ENCODE measurements at places on chromosomes 3 and 15. TPM values are rescaled to one million over a fixed set of nuclear protein-coding genes. Genes with fewer than 3 reads are reported as not detected.

The C2CD4A gene
- not detected for total RNA-seq

The TTC21A gene
- total RNA-seq: 5.4 TPM

The WNT5A gene
- 14.5 TPM for total RNA-seq

The KNG1 gene
- not detected for total RNA-seq

- H3K4me3 ChIP-seq: no peak overlapping the region
- no peaks in the 10 kb centered on the region for H3K27me3 ChIP-seq
- H3K27ac ChIP-seq: no peak overlapping the region
- no peaks in the 10 kb centered on the region for H3K36me3 ChIP-seq
- H3K4me1 ChIP-seq: no peaks in the 10 kb centered on the region
Measured at GRCh38 chr15:89728254-89728653, 22.8 kb downstream of the MESP1 start.

GRCh38 chr3:46466273-46466672, 1.6 kb upstream of the LTF start:
- no peak overlapping the region for H3K4me3 ChIP-seq
- peaks cover 54% of the 10 kb centered on the region for H3K27me3 ChIP-seq
- DNase-seq: no peak

DNA sequence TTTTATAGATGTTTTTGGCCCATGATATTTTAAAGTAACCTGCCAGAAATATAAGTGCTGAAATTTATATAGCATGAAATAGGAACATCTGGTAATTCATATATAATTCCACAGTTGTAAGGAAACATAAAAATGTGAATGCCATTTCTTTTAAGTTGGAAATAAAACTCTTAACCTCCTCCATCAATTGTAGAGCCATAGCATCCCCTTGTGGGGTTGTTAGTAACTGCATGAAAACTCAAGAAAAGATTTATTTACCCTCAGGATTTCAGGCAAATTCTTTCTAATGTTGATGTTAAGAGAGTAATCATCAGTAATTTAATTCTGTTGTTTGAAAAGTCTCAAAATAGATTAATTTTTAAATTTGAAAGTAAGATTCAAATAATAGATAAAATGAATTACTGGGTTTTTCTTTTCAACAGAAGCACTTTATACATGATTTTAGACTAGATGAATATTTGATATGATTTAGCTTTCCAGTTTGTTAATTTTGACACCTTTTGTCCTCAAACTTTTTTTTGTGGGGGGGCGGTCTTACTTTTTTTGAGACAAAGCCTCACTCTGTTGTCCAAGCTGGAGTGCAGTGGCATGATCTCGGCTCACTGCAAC, 74.7 kb downstream of the RASA2 start:
- no peak overlapping the region for H3K27ac ChIP-seq
- no peaks in the 10 kb centered on the region for H3K4me1 ChIP-seq
- no peaks in the 10 kb centered on the region for H3K27me3 ChIP-seq
- peaks cover 11% of the 10 kb centered on the region for H3K36me3 ChIP-seq

DNA sequence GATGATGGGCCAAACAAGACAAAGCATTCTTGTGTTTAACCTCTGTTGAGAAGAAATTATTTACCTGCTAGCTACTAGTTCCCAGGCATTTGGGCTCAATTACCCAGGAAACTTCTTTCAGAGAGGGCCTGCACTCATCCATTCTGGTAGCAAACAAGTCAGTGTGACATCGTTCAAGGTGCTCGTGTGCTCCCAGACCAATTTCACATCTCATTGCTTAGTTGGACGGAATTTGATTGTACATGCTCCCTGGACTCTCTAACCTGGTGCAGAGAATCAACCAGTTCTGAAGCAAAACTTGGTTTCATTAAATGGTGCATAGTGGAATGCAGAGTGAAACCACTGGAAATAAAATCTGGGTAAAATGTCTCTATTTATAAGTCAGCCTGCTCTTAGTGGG, 392.7 kb downstream of the LSAMP start:
- H3K36me3 ChIP-seq: no peaks in the 10 kb centered on the region
- no peak overlapping the region for H3K4me3 ChIP-seq
- H3K27me3 ChIP-seq: no peaks in the 10 kb centered on the region
- no peak for DNase-seq
- no peaks in the 10 kb centered on the region for H3K4me1 ChIP-seq

DNA sequence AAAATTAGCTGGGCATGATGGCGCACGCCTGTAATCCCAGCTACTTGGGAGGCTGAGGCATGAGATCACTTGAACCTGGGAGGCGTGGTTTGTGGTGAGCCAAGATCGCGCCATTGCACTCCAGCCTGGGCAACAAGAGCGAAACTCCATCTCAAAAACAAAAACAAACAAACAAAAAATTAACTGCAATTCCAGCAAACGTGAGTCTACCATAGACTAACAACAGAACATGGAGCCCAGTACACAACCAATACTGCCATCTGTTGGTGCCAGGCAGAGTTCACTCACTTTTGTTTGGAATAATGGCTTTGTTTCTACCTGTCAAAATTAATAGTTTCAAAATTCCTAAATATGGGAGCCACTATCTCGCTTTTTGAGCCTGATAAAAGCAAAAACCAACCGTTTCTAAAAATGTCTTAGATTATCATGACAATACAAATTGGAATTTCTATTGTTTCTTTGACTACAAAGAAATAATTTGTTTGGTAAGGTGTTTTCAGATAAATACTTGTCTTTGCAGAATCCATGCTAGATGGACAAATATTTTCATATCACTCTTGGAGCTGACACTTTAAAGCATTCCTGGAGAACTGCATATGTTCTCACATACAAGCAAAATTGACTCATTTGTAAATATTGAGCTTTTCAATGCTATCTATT, 45.0 kb downstream of the GPR176 start:
- no peak overlapping the region for H3K4me3 ChIP-seq
- no peak overlapping the region for H3K27ac ChIP-seq
- no peaks in the 10 kb centered on the region for H3K27me3 ChIP-seq
- peak; percentile 62 for DNase-seq
- H3K36me3 ChIP-seq: no peaks in the 10 kb centered on the region

DNA sequence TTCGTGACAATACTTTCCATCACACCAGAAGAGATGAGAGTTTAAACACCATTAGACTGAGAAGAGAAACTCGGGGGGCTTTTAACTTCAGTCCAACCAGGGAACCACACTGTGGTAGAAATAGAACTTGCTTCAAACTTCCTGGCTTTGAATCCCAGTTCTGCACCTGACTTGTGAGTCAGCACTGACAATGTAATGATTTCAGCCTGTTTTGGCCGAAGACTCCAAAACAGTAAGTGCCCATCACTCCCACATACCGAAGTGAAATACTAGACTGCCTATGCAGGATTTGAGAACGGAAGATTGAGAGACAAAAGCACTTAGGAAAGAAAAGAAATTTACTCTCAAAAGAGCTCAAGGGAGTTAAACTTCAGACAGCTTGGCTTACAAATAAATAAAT, 27.0 kb downstream of the C2CD4B start:
- H3K36me3 ChIP-seq: peaks cover 6% of the 10 kb centered on the region
- H3K27ac ChIP-seq: peak overlapping the region; percentile 43
- peak; percentile 86 for DNase-seq
- peaks cover 52% of the 10 kb centered on the region for H3K4me1 ChIP-seq
- H3K4me3 ChIP-seq: no peak overlapping the region

DNA sequence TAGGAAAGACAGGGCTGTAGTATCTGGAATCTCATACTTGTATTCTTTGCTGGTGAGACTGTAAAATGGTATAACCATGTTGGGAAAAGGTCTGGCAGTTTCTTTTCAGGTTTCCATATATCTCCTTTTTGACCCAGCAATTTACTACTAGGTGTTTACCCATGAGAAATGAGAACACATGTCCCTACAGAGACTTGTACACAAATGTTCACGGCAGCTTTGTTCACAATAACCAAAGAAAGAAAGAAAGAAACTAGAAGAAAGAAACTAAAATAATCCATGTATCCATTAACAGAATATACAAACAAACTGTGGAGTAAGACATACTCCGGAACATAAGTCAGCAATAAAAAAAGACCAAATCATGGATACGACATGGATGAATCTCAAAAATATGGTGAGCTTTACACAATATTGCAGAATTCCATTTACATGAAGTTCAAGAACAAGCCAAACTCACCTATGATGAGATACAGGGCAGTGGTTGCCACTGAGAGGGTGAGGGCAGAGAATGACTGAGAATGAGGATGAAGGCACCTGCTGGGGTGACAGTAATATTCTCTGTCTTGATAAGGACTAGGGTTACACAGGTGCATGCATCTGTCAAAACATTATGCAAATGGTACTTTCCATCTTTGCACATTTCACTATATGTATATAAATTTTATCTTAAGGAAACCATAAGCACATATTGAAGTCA, 2.7 kb downstream of the RFTN1 start:
- no peak overlapping the region for H3K27ac ChIP-seq
- H3K27me3 ChIP-seq: no peaks in the 10 kb centered on the region
- no peak overlapping the region for H3K4me3 ChIP-seq
- no peaks in the 10 kb centered on the region for H3K4me1 ChIP-seq
- DNase-seq: no peak

DNA sequence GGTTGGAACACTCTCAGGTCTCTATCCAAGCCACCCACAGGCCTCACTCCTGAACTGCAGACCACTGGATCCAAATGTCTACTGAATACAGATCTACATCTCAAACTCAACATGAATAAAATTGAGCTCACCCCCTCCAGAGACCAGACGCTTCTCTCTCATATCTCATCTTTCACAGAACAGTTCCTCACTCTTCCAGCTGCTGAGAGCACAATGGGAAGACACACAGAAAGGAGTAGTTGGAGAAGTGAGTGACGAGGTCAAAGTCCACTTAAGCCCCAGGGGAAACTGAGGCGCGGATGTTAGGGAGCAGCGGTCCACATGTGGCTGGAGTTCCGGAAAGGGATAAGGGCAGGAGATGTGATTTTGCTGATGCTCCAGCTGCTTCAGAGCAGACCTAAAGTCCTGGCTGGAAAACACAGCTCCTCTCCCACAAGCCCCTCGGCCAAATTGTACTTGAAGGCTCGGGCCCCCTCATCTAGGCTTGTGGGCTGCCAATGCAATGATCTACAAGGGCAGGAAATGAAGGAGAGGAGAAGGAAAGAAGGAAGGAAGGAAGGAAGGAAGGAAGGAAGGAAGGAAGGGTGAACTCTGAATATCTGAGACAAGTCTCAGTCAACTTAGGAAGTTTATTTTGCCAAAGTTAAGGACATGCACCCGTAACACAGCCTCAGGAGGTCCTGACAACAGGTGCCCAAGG, 211.2 kb upstream of the TLE3 start:
- H3K27me3 ChIP-seq: no peaks in the 10 kb centered on the region
- peaks cover 6% of the 10 kb centered on the region for H3K4me1 ChIP-seq
- H3K36me3 ChIP-seq: no peaks in the 10 kb centered on the region
- DNase-seq: no peak

DNA sequence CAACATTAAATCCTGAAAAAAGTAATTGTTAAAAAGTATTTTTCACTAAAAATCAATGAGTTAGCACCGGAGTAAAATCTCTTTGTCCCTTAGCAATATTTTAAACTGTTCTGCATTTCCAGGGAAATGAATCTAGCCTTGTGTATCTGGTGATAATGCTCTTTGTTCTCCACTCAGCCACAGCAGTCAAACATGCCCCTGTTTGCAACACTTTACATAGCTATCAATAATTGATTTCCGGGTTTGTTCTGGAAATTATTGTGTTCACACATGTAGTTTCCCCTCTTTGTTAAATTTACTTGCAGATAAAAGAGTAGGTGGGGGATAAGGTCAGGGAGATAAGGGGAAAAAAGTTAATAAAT, 3.6 kb upstream of the A4GNT start:
- H3K4me1 ChIP-seq: no peaks in the 10 kb centered on the region
- no peak for DNase-seq
- H3K27ac ChIP-seq: no peak overlapping the region
- no peaks in the 10 kb centered on the region for H3K36me3 ChIP-seq

- H3K4me1 ChIP-seq: peaks cover 46% of the 10 kb centered on the region
- H3K36me3 ChIP-seq: peaks cover 14% of the 10 kb centered on the region
- H3K27ac ChIP-seq: peak overlapping the region; percentile 81
- peak overlapping the region; percentile 57 for H3K4me3 ChIP-seq
Measured at GRCh38 chr15:67127965-67128364, 62.6 kb downstream of the SMAD3 start.

DNA sequence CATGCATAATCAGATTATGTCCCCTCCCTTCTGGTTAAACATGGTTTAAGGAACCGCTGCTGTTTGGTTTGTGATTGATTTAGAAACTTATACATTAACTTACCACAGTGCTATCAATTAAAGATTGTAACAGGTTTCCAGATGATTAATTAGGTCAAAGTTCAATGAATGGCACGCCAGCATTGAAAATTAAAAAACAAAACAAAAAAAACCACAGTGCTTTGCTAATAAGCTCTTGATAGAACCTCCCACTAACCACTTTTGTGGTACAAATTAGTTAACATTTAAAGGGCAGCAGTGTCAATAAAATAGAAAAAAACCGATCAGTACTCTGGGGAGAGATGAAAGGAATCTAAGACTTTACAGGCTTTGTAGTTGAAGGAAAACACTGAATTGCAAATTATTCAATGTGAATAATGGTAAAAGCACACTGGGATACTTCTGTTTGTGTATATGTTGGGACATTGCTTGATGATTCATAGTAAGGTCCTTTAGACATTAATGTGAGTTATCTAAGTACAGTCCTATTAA, 7.6 kb upstream of the C3orf38 start:
- peak overlapping the region; percentile 39 for H3K27ac ChIP-seq
- DNase-seq: peak; percentile 36
- H3K27me3 ChIP-seq: no peaks in the 10 kb centered on the region
- H3K36me3 ChIP-seq: peaks cover 38% of the 10 kb centered on the region
- no peak overlapping the region for H3K4me3 ChIP-seq

DNA sequence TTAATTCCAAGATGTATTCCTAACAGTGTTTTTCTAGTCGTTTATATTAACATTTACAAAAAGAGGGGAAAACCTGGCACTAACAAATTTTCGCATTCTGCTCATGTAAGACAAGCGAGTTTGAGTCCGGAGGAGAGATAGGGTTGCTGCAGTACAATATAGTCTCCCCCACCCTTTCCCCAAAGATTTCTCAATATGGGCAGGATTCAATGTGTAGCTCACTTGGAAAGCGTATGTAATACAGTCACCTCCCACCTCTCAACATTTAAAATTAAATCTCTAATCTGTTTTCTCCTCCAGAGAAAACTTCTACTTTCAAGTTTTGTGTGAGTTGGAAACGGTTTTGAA, 57.9 kb downstream of the CMSS1 start:
- H3K4me3 ChIP-seq: peak overlapping the region; percentile 70
- no peaks in the 10 kb centered on the region for H3K27me3 ChIP-seq
- H3K27ac ChIP-seq: no peak overlapping the region
- DNase-seq: peak; percentile 34
- H3K36me3 ChIP-seq: no peaks in the 10 kb centered on the region
- peaks cover 8% of the 10 kb centered on the region for H3K4me1 ChIP-seq
